Activated T-helper 1 cell treated with anti-CD3 and anti-CD28 coated beads, Interleukin-2, amount 50 U/mL, for 16 hours (primary cell): ENCODE measurements at places on chromosomes 16 and 17.

- no peak for DNase-seq
Measured at GRCh38 chr17:68763562-68763961, 162.4 kb upstream of the FAM20A start.

DNA sequence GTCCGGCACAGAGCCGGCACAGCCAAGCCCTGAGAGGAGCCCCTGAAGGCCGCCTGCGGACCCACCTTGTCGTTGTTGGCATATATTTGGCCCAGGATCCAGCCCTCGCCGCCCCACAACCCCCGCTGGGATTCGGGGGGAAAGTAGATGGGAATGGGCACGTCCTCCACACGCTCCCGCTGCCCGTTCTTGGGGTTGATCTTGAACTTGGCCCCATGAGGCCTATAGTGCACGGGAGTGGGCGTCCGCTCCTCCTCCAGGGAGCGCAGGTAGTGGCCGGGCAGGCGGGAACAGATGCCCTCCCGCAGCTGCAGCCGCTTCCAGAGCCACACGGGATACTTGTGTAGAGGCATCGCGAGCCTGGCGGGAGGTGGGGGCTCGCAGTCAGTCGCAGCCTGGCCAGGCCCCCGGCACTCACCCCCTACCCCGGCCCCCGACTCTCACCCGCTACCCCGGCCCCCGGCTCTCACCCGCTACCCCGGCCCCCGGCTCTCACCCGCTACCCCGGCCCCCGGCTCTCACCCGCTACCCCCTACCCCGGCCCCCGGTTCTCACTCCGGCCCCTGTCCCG is 387 bp downstream of the MRPL28 start:
- DNase-seq, result no peak

GRCh38 chr16:85151603-85152413 is 39.5 kb upstream of the CIBAR2 start:
- no peak for DNase-seq

DNA sequence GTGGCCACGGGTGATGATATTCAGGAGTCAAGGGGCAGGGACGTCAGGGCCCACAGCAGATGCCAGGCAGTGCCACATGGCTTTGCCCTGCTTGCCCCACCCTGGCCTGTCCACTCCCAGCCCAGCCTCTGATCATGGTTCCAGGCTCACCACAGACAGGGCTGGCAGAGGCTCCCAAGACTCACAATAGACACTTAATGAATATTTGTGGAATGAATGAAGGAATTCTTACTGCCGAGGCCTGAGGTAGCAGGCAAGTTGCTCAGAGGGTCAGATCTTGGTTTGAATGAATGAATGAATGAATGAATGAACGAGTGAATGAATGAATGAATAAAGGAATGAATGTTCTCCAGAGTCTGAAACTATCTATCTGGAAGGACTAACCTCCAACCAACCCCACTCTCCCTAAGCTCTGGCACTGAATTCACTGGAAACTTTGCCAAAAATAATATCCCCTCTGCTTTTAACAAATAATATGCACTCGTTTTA is 60.9 kb downstream of the RAI1 start:
- no peak for DNase-seq

DNA sequence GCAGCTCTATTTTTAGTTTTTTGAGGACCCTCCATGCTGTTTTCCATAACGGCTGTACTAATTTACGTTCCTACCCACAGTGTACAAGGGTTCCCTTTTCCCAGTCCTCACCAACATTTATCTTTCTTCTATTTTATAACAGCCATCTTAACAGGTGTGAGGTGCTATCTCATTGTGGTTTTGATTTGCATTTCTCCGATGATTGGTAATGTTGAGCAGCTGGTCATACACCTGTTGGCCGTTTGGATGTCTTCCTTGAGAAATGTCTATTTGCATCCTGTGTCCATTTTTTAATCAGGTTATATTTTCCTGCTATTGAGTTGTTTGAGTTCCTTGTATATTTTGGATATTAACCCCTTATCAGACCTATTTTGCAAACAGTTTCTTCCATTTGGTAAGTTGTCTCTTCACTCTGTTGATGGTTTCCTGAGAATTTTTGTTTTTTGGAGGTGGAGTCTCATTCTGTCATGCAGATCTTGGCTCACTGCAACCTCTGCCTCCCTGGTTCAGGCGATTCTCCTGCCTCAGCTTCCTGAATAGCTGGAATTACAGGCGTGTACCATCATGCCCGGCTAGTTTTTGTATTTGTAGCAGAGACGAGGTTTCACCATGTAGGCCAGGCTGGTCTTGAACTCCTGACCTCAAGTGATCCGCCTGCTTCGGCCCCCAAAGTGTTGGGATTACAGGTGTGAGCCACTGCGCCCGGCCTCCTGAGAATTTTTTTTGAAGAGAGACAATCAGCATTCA is 279.6 kb downstream of the SNX29 start:
- no peak for DNase-seq

DNA sequence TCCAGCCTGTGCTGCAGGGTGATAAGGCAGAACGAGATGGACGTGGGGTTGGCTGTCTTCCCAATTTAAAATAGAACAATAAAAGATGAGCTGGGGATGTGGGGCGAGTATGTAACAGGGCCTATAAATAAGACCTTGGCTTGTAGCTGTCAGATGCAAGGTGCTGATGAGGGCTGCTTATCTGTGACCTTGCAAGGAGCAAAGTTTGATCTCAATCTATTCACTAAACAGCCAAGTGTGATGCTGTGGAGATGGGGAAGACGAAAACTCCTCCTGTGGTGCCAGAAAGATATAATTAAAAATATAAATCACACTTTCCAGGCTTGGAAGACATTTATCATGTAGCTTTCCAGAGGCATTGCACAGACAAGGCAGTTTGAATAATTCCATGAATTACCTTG is 26.7 kb upstream of the TEX2 start:
- no peak for DNase-seq

GRCh38 chr17:79306424-79307318 is 232.0 kb downstream of the ENGASE start:
- no peak for DNase-seq

DNA sequence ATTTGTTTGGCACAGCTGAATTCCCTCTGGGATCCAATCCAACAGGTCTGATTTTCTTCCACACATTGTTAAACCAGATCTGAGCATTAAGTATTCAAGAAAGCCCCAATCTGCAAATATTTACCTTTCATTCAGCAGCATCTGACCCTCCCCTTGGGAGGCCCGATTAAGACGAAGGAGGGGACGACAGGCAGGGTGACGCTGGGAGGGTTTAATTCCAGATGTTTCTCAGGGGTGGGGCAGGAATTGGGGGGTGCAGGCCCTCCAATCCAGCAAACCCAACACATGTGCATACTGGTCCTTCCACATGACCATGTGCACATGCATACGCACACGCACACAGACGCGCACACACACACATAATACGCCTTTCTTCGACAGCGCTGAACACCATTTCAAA is 240.5 kb downstream of the GSG1L start:
- no peak for DNase-seq

- DNase-seq, result no peak
Measured at GRCh38 chr16:79756571-79756970, 156.0 kb upstream of the MAF start.

DNA sequence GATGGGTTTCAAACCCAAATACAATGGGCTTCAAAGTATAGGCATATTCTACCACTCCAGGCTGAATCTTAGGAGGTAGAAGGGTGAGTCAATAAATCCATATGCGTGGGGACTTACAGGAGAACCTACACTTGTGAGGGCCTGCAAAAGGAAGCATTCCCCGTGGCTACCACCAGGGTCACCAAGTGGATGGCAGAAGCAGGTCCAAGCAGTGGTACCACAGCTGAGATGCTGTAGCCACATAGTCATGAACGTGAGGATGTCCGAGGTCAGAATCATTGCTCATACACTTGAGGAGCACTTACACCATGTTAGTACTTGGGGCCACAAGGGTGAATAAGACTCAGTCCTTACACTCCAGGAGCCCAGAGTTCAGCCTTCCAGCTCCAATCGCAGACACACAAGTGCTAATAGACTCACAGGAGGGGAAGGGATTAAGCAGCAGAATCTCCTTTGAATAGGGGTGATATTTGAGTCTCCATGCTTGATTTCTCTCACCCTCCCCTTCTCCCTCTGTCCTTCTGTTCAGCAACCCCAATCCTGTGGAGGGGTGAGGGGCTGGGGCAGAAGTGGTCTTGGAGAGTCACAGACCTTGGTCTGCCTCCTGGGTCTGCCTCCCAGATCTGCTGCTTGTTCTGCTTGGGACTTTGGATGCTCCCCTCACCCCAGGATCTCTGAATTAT is 42.5 kb upstream of the ASIC2 start:
- DNase-seq, result no peak

DNA sequence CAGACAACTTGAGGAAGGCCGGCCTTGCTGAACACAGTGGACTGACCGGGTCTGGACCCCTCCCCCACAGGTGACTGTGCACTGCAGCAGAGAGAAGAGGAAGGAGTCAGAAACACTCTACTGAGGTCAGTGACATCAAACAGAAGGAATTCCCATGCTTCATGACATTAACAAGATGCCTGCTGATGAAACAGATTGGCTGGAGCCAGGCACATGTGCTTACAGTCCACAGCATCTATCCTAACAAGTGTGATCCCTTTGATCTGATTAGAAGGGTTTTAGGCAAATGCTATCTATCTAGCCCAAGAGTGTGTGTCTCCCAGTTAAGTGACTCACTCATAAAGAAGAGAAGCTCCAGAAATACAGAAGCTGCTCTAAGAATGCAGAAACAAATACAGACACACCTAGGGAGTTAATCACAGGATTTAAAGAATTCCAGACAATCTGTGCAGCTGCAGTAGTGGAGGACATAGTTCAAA is 90.2 kb downstream of the SYCE1L start:
- DNase-seq, result no peak

DNA sequence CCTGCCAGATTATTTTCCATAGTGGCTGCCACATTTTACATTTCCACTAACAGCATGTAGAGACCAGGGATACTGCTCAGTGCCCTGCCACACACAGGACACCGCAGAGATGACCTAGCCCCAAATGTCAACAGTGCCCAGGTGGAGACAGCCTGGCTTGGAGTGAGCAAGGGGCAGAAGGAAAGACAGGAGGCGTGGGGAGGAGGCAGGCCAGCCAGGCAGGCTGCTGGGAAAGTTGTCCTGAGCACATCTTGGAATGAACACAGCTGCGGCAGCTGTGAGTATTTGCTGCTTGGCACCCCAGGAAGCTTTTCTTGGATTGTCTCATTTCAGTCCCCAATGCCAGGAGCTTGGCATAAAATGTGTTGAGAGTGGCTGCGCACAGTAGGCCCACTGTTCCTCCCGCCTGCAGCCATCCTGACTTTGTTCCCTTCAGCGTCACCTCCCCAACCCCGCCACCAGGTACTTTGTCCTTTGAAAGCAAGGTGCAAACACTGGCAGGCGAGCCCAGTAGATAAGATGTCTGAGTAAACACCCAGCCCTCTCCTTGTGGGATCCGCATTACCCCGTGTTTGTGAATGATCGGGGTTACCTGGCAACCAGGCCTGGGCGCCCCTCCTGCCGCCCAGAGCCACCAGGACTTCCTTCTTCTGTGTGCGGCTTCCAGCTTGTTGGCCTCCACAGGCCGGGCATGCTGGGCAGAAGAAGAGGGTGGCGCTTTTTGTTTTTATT is 114.0 kb downstream of the CMIP start:
- no peak for DNase-seq

DNA sequence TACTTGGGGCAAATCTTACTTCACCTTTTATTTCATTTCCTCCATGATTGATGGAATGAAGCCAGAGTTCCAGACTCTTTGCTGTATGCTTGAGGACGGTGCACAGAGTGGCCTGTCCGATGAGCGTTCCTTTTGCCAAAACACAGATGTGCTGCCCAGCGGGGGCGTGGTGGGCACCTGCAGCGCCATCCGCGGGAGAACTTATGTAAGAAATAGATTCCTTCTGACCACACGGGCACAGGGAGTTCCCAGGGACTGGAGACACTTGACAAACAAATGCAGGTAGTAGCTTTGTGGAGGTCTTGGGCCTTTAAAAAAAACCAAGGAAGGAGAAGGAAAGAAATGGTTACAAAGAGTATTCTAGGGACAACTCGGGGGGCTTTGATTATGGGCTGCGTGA is 30.6 kb downstream of the CRAMP1 start:
- no peak for DNase-seq

DNA sequence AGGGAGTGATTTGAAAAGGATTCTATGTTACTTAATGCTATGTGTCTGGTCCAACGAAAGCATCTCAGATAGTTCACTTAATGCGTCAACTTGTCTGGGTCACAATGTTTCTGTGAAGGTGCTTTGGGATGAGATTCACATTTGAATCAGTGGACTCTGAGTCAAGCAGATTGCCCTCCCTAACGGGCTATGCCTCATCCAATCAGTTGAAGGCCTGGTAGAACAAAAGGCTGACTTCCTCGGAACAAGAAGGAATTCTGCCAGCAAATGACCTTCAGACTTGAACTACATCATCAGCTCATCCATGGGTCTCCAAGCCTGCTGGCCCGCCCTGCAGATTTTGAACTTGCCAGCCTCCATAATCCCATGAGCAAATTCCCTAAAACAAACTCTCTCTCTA is 15.2 kb downstream of the EMP2 start:
- DNase-seq, result no peak
